ENCODE measurements at places on chromosomes 11 and 22. TPM values are rescaled to one million over a fixed set of nuclear protein-coding genes. Genes with fewer than 3 reads are reported as not detected.
A peak's percentile ranks its signal among the peaks of the same experiment; 100 is the strongest.

- DNase-seq = peak; percentile 76
Measured at GRCh38 chr22:20591660-20592310, 84.4 kb downstream of the MED15 start.

DNA sequence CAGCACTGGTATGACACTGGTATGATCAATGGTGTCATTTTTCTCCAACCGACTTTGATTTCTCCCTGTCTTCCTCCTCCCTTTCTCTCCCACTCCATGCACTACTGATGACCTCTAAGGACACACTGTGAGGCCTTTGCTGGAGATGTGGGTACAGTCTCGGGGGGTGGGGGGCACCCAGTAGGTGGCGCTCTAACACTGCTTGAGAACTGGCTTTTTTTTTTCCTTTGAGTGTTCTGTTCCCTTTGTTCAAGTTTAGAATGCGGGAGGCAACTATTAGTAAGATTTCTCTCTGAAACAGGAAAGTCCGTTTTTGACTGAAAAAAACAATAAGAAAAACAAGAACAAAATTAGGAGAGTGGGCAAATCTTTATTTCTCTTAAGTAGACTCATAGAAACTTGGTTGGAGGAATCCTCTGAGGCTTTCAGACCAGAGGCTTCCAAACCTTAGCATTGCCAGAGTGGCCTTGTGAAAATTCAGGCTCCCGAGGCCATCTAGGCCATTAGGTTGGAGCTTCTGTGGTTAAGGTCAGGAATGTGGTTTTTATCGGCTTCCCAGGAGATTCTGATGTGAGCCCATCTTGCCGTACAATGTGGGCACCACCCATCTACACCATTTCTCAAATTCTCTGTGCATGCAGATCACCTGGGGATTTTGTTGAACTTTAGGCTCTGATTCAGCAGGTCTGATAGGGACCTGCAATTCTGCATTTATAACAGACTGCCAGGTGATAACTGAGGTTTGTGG lies 43.2 kb downstream of the PANX1 start:
- DNase-seq = no peak

DNA sequence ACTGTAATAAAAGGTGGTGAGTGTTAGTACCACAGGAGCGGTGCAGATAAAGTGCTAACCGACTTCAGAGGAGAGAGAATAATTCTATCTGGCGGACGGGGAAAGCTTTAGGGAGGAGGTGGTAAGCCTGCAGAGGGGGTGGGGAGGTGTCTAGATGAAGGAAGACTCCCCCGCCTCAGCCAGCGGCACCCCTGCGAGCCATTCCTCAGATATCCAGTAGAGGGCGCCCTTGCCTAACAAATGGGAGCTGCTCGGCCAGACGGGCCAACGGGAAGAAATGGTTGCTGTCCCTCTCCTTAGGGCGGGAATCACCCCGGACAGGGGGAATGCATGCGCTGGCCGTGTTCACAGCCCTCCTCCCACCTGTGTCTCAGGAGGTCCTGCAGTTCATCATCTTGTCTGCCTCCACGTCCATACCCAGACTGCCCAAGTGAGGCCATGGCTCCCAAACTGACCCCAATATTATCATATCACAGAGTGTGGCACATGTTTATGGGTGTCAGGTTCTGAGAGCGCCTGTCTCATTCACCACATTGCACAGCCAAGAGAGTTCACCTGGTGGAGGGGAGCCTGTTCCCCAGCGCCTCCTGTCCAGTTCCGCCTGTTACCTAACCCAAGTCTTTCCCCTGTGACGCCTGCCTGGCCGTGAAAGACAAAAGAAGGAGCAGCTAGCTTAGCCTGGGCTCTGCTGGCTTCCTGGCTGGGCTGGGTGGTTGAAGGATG lies 85.5 kb downstream of the ST3GAL4 start:
- DNase-seq = peak; percentile 75

ARHGAP20 gene
- 5.1 TPM for total RNA-seq

DNA sequence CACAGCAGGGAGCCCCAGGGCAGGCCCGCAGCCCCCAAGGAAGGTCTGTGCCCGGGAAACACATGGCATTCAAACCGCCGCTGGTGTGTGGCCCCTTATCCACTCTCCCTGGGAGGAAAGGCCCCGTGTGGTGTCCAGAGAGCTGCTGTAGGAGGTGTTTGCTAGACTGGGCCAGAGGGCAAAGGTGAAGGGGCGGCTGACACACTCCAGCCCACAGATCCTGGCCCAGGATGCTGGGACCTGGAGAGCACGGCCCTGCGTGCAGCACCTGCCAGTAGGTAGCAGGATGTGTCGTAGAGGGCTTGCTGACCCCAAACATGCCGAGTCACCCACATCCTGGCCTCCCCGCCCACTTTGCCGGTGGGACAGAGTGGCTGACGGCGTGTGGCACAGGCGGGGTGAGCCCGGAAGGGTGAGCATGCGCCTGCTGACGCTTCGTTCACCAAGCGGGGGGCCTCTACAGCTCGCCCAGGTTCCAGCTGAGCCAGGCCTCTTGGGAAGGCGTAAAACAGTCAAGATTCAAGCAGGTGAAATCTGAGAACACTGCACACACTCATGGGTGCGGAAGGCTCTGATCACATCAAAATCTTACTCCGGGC lies 11.0 kb downstream of the OSBPL5 start:
- DNase-seq = no peak

CEP126 gene
- total RNA-seq = 12.0 TPM

GRCh38 chr11:115925568-115926090 lies 421.4 kb upstream of the CADM1 start:
- no peak for DNase-seq

DNA sequence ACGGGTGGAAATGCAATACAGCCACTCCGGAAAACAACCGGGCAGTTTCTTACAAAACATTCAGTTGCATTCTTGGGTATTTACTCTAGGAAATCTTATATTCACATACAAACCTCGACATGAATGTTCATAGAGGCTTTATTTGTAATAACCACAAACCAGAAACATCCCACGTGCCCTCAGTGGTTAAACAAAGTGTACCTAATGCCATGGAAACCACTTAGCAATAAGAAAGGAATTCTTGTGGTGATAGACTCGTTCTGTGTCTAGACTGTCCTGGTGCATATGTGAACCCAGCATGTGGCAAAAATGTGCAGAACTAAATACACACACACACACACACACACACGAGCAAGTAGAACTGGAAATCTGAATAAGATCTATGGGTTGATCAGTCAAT lies 1073.3 kb downstream of the TBC1D22A start:
- no peak for DNase-seq

- DNase-seq = no peak
Measured at GRCh38 chr22:20877715-20878114, 18.9 kb downstream of the SNAP29 start.

P4HA3 gene
- 0.22 TPM for total RNA-seq

DNA sequence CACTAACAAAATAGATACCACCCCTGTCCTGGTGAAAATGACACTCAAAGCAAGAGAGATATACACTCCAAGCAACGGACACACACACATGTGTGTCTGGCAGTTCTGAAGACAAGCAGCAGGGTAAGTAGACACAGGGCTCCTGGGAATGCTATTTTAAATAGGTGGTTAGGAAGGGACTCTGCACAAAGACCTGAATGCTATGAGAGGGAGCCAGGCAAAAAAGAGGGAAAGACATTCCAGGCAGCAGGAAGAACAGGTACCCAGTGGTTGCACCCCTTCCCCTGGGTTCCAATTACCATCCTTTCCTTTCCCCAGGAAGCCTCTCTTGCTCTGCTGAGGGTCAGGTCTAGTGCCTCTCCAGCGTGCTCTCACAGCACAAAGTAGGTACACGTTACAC lies 3.0 kb downstream of the UFD1 start:
- no peak for DNase-seq

GRCh38 chr11:61912530-61912898 lies 4.9 kb downstream of the RAB3IL1 start:
- peak; percentile 83 for DNase-seq

TREH gene
- total RNA-seq = not detected

VWCE gene
- 0.67 TPM for total RNA-seq

DNA sequence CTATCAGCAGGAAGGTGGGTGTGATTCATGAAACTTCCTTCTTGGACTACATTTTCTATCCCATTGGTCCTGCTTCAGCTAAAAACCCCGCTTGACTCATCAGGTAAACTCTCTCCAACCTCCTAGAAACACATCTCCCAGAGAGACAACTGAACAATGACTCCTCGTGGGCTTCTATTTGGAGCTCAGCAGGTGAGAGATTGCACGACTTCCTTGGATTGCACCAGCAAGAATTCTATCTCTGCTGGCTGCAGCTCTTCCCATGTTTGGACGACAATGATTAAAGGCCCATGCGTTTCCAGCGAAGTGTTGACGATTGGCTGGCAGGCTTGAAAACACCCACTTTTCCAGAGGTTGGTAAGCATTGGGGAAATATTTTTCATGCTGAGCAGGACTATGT lies 216.1 kb upstream of the NTM start:
- no peak for DNase-seq

DNA sequence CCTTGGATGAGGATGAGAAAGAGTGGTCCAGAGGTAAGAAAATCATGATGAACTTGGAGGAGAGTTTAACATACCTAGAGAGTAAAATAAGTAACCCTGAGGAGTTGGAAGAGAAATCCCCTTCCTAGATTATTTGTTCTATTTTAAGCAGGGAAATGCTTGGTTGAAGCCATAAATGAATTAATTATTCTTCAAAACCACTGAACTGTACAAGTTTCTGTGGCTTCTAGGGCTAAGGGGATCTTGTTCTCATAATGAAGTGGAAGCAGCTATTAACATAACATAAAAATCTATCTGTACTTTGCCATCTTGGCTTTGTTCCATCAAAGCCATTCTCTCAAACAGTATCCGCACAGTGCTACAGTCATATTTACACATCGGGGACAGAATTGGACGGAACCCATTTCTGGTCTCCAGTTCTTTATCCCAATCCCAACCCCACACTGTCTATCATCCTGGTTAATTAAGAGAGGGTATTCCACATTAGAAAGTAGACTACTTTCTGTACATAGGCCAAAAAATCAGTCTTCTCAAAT lies 14.5 kb upstream of the ARHGAP42 start:
- DNase-seq = no peak

DNA sequence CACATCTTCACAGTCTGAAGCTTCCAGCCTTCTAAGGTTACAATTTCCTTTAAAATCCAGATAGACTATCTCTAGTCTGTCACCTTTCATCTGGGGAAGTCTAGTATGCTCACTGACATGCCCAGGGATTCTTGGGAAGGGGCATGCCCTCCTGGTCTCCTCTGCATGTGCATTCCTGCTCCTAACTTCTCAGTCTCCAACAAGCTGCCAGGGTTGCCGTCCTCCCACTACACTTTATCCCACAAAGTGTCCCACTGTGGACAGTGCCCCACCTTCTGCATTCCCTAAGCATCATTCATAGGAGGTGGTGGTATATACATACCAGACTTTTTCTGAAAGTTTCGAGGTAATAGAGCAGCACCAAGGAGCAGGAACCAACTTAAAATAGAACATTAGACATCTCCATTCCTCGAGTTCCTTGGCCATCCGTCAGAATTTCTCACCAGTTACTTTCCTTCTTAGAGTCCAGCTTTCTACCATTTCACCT lies 28.7 kb downstream of the EIF3F start:
- no peak for DNase-seq

- DNase-seq = peak; percentile 44
Measured at GRCh38 chr11:14029971-14030920, 67.7 kb downstream of the SPON1 start.

JAML gene
- total RNA-seq = 38.5 TPM

NUCB2 gene
- total RNA-seq = 167 TPM

DNA sequence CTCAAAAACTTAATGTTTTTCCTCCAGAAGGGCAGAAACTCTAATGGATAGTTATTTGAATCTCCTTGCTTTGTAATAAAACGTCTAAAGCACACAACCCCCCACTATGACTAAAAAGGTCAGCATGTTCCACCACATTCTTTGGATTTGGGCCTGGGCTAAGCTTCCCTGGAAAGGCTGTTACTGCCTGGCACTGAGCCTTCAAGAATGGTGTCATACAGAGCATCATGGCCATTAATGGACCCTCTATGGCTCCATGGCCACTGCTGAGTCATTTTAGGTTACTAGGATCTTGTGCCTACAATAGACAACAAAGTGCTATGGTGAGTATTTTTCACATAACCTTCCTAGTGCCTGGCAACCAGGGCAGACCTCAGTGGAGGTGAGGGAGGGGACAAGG lies 242.6 kb upstream of the FAT3 start:
- DNase-seq = no peak

DNA sequence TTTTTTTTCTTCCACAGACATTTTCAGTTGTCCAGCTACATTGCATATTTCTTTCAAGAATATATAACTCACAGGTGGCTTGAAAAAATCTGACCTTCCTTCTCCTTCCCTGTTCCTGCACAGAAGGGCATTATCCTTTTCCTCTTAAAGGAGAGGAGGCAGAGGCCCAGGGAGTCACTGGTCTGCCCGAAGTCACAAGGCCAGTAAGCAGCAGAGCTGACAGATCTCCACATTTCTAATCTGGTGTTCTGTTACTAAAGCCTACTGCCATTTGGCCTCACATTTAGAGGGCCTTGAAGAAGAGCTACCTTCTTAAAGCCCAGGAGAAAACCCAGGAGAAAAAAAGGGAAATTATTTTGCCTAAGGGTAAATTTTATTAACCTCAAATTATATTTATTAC lies 12.3 kb downstream of the ENDOD1 start:
- DNase-seq = no peak

OR2AG1 gene
- total RNA-seq = not detected

FJX1 gene
- total RNA-seq = 9.2 TPM

DNA sequence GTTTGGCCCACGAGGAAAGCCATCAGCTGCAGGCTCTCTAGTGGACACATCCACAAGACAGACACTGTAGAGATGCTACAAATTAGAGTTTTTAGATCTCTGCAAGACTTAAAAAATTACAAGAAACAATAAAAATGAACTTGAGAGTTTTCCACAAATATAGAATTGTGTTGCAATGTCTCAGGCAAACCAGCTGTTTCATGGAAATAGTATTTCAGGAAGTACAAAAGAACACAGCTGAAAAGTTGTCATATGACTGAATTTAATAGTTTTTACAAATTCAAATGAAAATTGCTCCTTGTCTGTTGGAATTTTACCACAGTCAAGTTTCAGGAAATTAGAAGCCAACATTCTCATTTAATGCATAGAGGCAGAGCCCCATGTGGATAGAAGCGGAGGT lies 184.5 kb upstream of the PITPNB start:
- no peak for DNase-seq

DNA sequence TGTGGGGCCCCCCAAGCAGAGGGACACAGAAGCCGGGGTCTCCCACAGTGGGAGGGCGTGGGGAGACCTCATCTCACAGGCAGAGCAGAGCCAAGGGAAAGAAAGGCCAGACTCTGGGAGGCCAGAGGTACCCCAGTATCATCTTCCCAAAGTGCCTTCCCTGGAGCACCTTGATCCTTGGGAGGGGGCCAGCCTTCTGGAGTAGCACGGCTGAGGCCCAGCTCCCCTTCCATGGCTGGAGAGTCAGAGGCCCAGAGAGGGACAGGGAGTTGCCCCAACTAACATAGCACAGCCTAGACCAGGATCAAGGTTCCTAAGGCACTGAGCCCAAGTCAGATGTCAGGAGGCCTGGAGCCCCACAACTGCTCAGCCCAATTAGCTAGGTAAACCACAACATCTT lies 50.6 kb downstream of the ELFN2 start:
- DNase-seq = no peak

- DNase-seq = peak; percentile 49
Measured at GRCh38 chr11:1126491-1126926, 31.2 kb upstream of the MUC5AC start.

CST6 gene
- total RNA-seq = 21.4 TPM

Measured in upper lobe of left lung (tissue), 6 donors.